ENCODE measurements at places on chromosomes 16 and 17. TPM values are rescaled to one million over a fixed set of nuclear protein-coding genes. Genes with fewer than 3 reads are reported as not detected.

DNA sequence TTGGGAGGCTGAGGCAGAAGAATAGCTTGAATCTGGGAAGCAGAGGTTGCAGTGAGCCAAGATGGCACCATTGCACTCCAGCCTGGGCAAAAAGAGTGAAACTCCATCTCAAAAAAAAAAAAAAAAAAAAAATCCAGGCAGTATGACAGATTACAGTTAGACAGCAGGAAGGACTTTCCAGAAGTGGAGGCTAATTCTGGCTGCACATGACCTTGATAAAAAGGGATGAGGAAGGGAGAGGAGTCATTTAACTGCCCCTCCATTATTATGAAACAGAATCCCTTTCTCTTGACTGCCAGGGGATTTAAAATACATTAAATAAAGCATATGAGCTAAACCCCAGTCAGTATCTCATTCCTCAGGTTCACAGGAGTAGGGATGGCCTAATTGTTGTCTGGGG is 1.8 kb upstream of the ARHGAP23 start:
- H3K4me1 ChIP-seq, result peaks cover 53% of the 10 kb centered on the region
- no peak overlapping the region for H3K4me3 ChIP-seq
- H3K36me3 ChIP-seq, result no peaks in the 10 kb centered on the region
- no peaks in the 10 kb centered on the region for H3K27me3 ChIP-seq
- no peak for DNase-seq

- DNase-seq, result no peak
- H3K27ac ChIP-seq, result no peak overlapping the region
- H3K4me3 ChIP-seq, result no peak overlapping the region
Measured at GRCh38 chr16:17275076-17276009, 195.4 kb downstream of the XYLT1 start.

DNA sequence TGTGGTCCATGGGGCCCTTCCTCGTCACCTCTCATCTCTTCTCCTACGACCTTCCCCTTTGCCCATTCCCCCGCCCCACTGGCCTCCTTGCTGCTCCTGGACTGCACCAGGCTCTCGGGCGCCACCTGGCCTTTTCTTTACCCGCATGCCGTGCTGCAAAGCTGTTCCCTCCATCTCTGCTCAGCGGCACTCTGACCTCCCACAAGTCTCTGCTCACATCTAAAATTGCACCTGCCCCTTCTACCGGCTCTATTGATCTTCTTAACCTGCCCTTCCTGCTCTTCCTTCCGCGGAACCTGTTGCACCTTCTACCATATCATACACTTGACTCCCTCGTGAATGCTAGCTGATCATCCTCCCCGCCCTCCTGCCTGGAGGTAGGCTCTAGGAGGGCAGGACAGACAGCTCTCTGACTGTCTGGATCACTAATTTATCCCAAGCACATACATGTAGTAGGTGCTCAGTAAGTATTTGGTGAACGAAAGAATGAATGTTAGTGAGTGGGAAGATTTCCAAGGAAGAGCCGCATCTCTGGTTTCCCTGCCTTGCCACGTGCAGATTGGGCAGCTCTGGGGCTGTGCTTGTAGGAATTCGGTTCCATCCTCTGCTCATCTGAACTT is 17.3 kb downstream of the DNAH17 start:
- H3K4me3 ChIP-seq, result no peak overlapping the region
- no peaks in the 10 kb centered on the region for H3K4me1 ChIP-seq
- peaks cover 17% of the 10 kb centered on the region for H3K27me3 ChIP-seq
- no peaks in the 10 kb centered on the region for H3K36me3 ChIP-seq
- H3K27ac ChIP-seq, result no peak overlapping the region

PABPN1L gene
- total RNA-seq, result not detected

SLC35G6 gene
- not detected for total RNA-seq

Measured in endothelial cell of umbilical vein (primary cell).